Activated naive CD8-positive, alpha-beta T cell treated with anti-CD3 and anti-CD28 coated beads for 36 hours (primary cell): ENCODE measurements at places on chromosomes 3 and 15. TPM values are rescaled to one million over a fixed set of nuclear protein-coding genes. Genes with fewer than 3 reads are reported as not detected.

TMEM212 gene
- not detected for total RNA-seq

CIP2A gene
- total RNA-seq, result 54.8 TPM

DNA sequence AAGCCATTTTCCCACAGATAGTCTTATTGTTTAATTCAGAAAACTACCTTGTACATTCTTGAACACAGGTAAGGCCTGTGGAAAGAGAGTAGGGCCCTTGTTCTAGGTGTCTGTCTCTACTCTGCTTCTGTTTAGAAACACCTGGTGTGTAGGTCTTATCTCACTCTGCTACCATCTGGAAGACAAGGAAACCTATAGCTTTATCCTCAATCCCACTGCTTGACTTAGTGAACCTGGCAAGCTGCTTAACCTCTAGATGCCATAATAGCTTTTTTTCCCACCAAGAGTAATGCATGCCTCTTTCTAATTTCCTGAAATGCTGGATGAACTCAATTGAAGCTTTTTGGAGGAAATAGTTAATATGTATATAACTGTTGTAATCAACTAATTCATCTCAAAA, 82.6 kb upstream of the RAP2B start:
- no peak for DNase-seq

GRCh38 chr15:60043744-60044435, 39.8 kb downstream of the FOXB1 start:
- no peak for DNase-seq

GRCh38 chr3:49614936-49615335, 59.2 kb upstream of the APEH start:
- no peak for DNase-seq

- no peak for DNase-seq
These were observed 33.8 kb downstream of the COL6A5 start for GRCh38 chr3:130379274-130379673.

GRCh38 chr3:16907243-16907642, 22.5 kb downstream of the PLCL2 start:
- DNase-seq, result no peak

- no peak for DNase-seq
These were observed 80.9 kb downstream of the DUT start for GRCh38 chr15:48411971-48412591.

DNA sequence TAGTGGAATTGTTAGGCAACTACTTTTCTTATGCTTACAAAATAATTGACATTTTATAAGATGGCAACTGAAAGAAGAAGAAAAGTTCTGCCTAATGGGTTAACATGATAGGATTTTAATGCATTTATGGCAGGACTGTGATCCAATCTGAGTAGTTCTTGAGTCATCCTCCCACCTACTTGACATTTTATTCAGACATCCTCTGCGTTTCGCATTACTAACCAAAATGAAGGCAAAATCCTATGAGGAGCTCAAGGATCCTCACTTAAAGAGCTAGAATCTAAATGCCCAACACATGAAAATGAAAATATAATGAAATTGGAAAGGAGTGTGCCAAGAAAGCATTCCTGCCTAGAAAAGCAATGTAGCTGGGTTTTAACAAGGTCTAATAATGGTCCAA, 581.1 kb upstream of the SEMA6D start:
- no peak for DNase-seq

DNA sequence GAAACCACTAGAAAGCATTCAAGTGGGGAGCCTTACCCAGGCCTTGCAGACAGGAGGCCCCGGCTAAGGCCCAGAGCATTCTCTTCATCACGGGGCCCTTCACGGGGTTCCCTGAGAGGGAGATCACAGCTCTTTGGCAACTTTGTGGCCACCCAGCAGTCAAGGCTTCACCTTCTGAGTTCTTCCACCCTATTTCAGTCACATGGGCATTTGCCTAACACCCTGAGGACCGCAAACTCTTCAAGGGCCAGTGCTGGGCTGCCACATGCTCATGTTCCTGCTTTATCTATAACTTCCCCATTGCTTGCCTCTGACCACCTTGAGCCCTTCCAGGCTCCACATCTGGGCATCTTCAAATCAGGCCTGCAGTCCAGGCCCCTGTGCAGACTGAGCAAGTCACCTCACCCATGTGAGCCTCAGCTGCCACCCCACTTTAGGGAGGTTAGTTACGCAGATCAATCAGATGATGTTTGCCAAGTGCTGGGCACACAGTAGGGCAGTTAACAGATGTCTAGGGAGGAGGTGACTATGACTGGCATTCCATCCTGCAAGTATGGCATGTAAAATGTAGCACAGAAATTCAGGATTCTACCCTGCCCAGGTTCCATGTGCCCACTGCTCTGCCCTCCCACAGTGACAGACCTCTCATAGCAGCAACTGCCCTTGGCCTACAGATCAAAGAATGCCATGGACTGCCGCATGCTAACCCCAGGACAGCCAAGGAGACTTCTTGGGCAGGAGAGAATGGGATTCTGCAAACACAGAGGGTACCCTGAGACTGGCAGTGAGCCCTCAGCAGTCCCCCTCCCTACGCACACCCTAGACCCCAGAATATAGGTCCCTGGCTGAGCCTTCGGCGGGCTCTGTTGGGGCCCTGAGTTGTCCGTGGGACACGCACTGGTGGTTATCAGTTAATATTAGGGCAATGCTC, 37.6 kb upstream of the ZNF710 start:
- no peak for DNase-seq

LTK gene
- not detected for total RNA-seq

DNAH1 gene
- 3.7 TPM for total RNA-seq

- no peak for DNase-seq
These were observed 59.6 kb upstream of the P3H2 start for GRCh38 chr3:190180268-190180667.

ITGA11 gene
- total RNA-seq, result 1.7 TPM

GRCh38 chr3:61602466-61602865, 41.1 kb downstream of the PTPRG start:
- no peak for DNase-seq

CFAP161 gene
- total RNA-seq, result not detected

DNA sequence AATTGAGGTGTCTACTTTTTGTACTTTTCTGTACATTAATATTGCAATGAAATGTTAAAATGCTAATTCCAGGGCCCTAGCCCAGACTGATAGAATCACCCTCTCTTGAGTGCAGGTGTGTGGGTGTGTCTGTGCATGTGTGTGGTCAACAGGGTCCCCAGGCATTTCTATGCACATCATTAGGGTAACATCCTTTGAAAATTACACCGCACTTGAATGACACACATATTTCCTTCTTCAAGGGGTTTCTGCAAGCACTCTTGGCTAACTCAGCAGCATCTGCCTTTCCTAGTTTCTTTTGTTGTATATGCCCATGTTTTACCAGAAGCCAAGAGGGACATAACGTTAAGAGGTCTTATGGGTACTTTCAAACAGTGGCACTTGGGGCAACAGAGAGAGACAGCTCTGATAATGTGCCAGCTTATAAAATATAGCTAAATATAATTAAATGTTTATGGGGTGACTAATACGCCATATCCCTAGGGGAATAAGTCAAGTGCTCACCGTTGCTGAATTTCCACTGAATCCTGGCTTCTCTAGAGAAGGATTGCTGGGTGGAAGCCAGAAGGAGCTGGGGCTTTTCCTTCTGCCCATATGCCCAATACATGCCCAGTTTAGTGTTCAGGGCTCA, 54.5 kb upstream of the LRIG1 start:
- DNase-seq, result no peak

GRCh38 chr15:67101911-67102598, 36.7 kb downstream of the SMAD3 start:
- DNase-seq, result peak; percentile 45

- no peak for DNase-seq
These were observed 40.9 kb downstream of the CRTC3 start for GRCh38 chr15:90570643-90571042.

- no peak for DNase-seq
These were observed 269.9 kb downstream of the NR2F2 start for GRCh38 chr15:96600350-96600749.

IQCF5 gene
- not detected for total RNA-seq

DNA sequence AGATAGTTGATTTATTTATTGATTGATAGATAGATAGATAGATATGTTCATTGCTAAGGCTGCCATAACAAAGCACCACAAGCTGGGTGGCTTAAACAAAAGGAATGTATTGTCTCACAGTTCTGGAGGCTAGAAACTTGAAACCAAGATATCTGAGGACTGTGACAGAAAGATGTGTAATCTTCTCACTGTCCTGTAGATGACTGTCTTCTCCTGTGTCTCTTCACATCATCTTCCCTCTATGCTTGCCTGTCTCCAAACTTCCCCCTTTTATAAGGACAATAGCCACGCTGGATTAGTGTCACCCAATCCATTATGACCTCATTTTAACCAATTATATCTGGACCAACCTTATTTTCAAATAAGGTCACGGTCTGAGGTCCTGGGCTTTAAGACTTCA, 40.9 kb downstream of the GNB4 start:
- no peak for DNase-seq

GLDN gene
- total RNA-seq, result not detected

DNA sequence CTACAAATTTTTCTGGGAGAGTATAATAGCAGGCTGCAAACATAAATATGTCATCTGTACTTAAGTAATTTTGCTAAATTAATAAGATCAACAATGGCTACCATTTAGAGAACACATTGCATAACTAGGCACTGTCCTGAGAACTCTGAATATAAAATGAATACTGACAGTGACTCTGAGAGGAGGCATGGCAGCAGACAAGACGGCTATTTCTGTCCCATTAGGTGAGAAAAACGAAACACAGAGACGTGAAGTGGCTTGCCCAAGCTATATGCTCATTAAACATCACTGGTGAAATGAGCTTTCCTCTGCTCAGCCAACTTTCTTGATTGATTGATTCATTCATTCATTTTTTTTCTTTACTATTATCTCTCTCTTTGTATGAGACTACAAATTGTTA, 384.3 kb downstream of the PTPRG start:
- DNase-seq, result no peak

DNA sequence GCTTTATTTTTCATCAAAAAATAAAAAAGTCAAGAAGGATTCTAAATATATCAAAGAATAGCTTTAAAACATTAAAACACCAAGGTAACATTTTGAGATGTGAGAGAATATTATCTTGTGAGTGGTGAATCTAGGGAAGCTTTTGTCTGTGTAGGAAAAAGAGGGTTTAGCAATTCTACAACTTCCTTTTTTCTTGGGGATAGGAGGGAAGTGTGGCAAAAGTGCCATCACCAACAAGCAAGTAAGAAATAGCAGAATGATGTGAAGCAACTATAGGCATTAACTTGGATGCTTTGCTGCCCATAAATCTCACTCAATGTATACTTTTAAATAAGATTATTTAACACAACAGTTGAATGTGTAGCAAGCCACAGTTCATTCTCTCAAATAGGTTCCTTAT, 57.8 kb upstream of the SUCLG2 start:
- no peak for DNase-seq

GRCh38 chr3:18672561-18672960, 247.4 kb upstream of the SATB1 start:
- no peak for DNase-seq

POU1F1 gene
- total RNA-seq, result not detected

DNA sequence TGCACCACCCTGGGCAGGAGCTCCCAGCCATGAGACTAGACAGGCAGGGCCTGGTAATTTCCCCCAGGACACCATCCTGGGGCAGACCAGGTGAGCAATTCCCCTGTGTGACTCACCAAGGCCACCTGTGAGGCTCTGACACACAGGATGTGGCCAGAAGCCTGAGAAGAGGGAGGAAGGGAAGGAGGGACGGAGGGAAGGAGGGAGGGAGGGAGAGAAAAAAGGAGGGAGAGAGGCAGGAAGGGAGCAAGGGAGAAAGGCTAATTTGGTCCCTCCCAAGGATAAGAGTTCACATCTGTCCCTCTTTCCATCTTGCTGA, 25.9 kb downstream of the WNT7A start:
- peak; percentile 10 for DNase-seq

GOLIM4 gene
- 6.5 TPM for total RNA-seq

DNA sequence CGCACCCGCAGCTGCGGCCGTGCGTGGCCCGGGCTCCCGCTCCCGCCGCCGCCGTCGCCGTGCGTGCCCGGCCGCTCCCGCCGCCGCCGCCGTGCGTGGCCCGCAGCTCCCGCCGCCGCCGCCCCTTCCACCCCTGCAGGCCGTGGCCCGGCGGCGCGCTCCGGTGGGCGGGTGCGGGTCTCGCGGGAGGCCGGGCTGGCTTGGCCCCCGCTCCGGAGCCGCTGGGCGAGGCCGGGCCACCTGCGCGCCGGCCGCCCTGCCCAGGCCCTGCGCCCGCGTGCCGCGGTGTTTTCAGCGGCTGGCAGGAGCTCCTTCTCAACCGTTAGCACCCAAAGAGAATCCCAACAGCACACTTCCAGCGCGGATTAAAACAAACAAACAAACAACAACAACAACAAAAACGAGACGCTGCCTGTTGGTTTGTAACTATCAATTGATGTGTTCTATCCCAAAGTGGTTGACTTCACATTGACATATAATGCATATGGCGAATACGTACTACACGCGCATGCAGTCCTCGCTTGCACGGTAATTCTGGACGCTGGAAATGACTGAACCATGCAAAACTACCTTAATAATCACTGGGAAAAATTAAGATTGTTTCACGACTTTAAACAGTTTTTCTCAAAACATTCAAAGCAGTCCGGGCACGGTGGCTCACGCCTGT, 113.7 kb upstream of the GOLGA8J start:
- no peak for DNase-seq

DNA sequence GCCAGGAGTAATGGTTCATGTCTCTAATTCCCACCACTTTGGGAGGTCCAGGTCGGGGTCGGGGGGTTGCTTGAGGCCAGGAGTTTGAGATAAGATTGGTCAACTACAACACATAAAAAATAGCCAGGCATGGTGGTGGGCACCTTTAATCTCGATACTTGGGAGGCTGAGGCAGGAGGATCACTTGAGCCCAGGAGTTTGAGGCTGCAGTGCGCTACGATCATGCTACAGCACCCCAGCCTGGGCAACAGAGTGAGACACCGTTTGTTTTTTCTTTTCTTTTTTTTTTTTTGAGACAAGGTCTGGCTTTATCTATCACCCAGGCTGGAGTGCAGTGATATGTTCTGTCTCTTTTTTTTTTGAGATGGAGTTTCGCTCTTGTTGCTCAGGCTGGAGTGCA, 1.3 kb upstream of the VPS33B start:
- no peak for DNase-seq

C3orf20 gene
- total RNA-seq, result 0.14 TPM

TIGIT gene
- total RNA-seq, result 12.9 TPM

DNA sequence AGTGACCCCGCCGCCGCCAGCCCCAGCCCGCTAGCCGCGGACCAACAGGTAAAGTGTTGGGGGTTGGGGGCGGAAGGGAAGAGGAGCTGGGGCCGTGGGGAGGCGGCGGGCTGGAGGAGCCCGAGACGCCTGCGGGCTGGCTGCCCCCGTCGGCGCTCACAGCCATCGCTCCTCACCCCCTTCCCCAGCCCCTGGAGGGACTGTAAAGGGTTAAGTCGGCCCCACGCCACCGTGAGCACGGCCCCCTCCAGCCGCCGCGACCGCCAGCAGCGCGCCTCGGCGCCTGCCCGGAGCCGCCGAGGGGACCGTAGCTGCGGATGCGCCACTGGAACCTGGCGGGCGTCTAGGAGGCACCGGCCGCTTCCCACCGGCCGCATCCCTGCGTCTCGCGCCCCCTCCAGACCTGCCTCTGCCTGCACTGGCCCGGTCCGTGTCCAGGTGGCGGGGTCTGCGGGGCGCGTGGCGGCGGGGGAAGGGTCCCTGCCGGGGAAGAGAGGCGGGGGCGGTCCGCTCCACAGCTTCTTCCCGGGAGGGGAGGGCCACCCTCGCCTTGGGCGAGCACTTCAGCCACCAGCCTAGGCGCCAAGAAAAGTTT, 522 bp downstream of the MED12L start:
- peak; percentile 33 for DNase-seq

- DNase-seq, result no peak
These were observed 16.0 kb downstream of the CDV3 start for GRCh38 chr3:133589503-133589902.
